ENCODE measurements at places on chromosomes 12 and 14. TPM values are rescaled to one million over a fixed set of nuclear protein-coding genes. Genes with fewer than 3 reads are reported as not detected.

PRICKLE1 gene
- 1.1 TPM for total RNA-seq

KRT71 gene
- not detected for total RNA-seq

NTS gene
- total RNA-seq, result 81.3 TPM

MSRB3 gene
- total RNA-seq, result 24.6 TPM

GSC gene
- total RNA-seq, result 0.44 TPM

SYNDIG1L gene
- not detected for total RNA-seq

ASCL1 gene
- not detected for total RNA-seq

CYP27B1 gene
- total RNA-seq, result 1.4 TPM

IFI27 gene
- total RNA-seq, result 0.62 TPM

PRIMA1 gene
- total RNA-seq, result 0.40 TPM

B3GNT4 gene
- 0.63 TPM for total RNA-seq

PHETA1 gene
- total RNA-seq, result 8.9 TPM

MFAP5 gene
- total RNA-seq, result not detected

PRORP gene
- 32.2 TPM for total RNA-seq

C14orf180 gene
- total RNA-seq, result not detected

PTPRO gene
- not detected for total RNA-seq

FOXG1 gene
- total RNA-seq, result 0.09 TPM

ADAM21 gene
- total RNA-seq, result not detected

SERPINA10 gene
- total RNA-seq, result not detected

LALBA gene
- not detected for total RNA-seq

Measured in A549 treated with CpdA at 1 μM for 4 hours (cell line).